ENCODE measurements at places on chromosomes 3 and 15. TPM values are rescaled to one million over a fixed set of nuclear protein-coding genes. Genes with fewer than 3 reads are reported as not detected.

ADAMTS7 gene
- total RNA-seq = 0.39 TPM

ABI3BP gene
- 10.6 TPM for total RNA-seq

CCR8 gene
- total RNA-seq = not detected

XCR1 gene
- not detected for total RNA-seq

ST8SIA2 gene
- total RNA-seq = not detected

DNA sequence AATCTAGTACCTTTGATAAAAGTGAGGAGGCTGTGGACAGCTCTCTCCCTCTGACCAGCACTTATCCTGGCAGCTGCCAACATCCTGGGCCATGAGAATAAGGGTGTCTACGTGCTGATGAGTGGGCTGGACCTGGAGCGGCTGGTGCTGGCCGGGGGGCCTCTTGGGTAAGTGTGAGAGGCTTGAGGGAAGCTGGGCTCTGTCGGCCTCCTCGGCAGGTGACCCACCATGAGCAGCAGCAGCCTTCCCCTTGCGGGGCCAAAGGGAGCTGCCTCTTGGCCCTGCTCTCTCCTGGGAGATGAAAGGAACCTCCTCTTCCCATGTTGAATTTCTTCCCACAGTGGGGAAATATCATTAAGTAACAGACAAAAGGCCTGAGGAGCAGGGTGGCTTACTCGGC is 9.2 kb downstream of the IVD start:
- H3K4me1 ChIP-seq = no peaks in the 10 kb centered on the region
- H3K36me3 ChIP-seq = peaks cover 24% of the 10 kb centered on the region
- no peak overlapping the region for H3K27ac ChIP-seq
- no peaks in the 10 kb centered on the region for H3K27me3 ChIP-seq
- DNase-seq = no peak

GRCh38 chr3:172467170-172467824 is 19.0 kb upstream of the GHSR start:
- no peaks in the 10 kb centered on the region for H3K27me3 ChIP-seq
- H3K27ac ChIP-seq = peak overlapping the region; percentile 20
- H3K4me3 ChIP-seq = peak overlapping the region; percentile 11
- DNase-seq = peak; percentile 9
- peaks cover 26% of the 10 kb centered on the region for H3K4me1 ChIP-seq
- no peaks in the 10 kb centered on the region for H3K36me3 ChIP-seq

DNA sequence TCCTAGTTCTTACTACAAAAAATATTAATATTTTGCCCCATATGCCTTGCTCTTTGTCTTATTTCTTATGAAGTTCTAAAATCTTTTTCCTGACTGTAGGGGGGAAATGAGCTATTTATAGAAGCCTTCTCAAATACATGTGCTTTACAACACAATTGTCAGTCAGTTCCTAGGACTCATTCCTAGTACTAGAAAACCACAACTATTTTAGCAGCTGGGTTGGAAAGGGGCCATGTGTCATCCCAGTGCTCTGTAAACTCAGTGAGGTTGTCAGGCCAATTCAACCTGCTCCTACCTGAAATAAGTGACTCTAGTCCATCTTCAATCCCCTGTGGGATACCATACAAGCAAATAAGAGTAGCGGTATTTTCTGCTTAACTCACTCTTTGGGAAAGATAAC is 153.8 kb downstream of the ULK4 start:
- H3K36me3 ChIP-seq = no peaks in the 10 kb centered on the region
- peak; percentile 58 for DNase-seq
- no peaks in the 10 kb centered on the region for H3K27me3 ChIP-seq
- peaks cover 12% of the 10 kb centered on the region for H3K4me1 ChIP-seq
- no peak overlapping the region for H3K4me3 ChIP-seq

DNA sequence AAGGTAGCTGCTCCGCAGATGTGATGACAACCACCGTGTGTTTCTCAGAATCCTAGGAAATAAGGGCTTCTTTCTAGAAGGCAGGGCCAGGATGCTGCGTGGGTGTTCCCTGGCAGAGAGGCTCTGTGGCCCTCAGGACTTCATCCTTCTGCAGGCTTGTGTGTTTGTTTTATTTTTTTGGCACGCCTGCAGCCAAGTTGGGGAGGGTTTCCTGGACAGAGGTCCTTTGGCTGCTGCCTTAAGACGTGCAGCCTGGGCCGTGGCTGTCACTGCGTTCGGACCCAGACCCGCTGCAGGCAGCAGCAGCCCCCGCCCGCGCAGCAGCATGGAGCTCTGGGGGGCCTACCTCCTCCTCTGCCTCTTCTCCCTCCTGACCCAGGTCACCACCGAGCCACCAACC is at the start of gene CLEC3B:
TSS of gene CLEC3B (plus strand) at position 266 of the 400 bp plus-strand sequence. CDS start at position 326, 60 bp downstream.
- H3K27me3 ChIP-seq = no peaks in the 10 kb centered on the region
- peaks cover 42% of the 10 kb centered on the region for H3K4me1 ChIP-seq
- no peaks in the 10 kb centered on the region for H3K36me3 ChIP-seq

- no peak for DNase-seq
- peaks cover 8% of the 10 kb centered on the region for H3K36me3 ChIP-seq
- H3K4me3 ChIP-seq = no peak overlapping the region
- no peak overlapping the region for H3K27ac ChIP-seq
- H3K4me1 ChIP-seq = peaks cover 67% of the 10 kb centered on the region
These were observed 82.9 kb downstream of the THBS1 start for GRCh38 chr15:39663704-39664250.

DNA sequence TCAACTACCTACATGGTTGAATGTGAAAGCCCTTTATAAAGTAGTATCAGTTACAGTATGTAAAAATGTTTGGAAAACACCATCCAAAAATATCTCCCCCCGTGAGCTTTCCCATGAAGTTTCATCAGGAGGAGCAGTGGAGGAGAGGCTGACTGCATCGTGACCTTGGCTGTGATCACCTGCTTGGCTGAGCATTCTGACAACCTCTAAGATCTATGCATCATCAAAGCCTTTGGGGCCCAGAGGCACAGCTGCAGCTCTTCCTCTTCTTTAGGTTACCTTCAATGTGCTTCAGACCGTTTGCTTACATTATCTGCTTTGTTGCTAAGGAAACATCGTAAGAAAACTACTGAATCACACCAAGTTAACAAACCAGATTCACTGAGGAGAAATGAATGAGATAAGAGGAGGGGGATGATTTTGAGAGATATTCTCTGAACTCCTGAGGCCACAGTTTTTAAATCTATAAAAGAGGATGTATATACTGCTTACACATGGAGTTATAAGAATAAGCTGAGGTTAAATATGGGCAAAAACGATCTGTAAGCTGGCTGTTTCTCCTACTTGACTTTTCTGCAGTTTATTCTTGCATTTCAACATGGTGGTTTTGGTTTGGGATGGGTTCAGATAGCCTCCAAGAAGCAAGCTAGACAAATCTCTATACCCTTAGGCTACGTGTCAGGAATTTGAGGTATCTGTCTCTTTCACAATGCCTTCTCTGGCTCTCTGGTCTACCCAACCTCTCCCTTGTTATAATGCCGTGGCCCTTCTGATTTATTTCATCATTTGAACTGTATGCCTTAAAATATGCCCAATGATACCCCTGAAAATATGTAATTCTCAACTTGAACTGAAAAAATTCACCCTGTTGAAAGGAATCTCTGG is 4.0 kb downstream of the GCSAM start:
- H3K27me3 ChIP-seq = no peaks in the 10 kb centered on the region
- H3K36me3 ChIP-seq = no peaks in the 10 kb centered on the region
- H3K4me1 ChIP-seq = peaks cover 41% of the 10 kb centered on the region
- H3K27ac ChIP-seq = peak overlapping the region; percentile 57
- DNase-seq = peak; percentile 66

GRCh38 chr15:39404767-39405181 is 176.1 kb upstream of the THBS1 start:
- H3K27me3 ChIP-seq = no peaks in the 10 kb centered on the region
- peak; percentile 99 for DNase-seq
- peak overlapping the region; percentile 96 for H3K27ac ChIP-seq
- H3K4me1 ChIP-seq = peaks cover 87% of the 10 kb centered on the region

DNA sequence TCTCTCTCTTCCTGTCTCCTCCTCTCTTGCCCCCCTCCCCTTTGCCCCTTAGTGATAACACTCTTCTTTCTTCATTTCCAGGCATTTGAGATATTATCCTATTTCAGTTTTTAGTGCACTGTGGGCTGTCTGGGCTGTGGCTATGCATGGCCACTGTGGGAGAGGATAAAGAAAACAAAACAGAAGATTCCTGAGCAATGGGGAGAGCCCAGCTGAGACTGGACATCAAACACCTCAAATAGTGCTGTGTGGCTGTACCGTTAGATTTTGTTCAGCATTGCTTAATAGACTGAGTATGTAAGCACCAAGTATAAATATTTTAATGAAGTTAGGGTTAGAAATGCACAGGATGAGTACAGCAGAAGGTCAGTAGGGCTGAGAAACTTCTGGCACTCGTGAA is 7.9 kb upstream of the GBE1 start:
- H3K4me1 ChIP-seq = peaks cover 9% of the 10 kb centered on the region
- H3K36me3 ChIP-seq = no peaks in the 10 kb centered on the region
- no peak for DNase-seq
- H3K27ac ChIP-seq = no peak overlapping the region

GRCh38 chr3:161695811-161696210 is 199.2 kb downstream of the OTOL1 start:
- no peaks in the 10 kb centered on the region for H3K36me3 ChIP-seq
- H3K4me3 ChIP-seq = no peak overlapping the region
- H3K27me3 ChIP-seq = no peaks in the 10 kb centered on the region
- no peak overlapping the region for H3K27ac ChIP-seq
- no peaks in the 10 kb centered on the region for H3K4me1 ChIP-seq
- no peak for DNase-seq

GRCh38 chr3:134651347-134652041 is 672 bp upstream of the KY start:
- peak overlapping the region; percentile 86 for H3K4me3 ChIP-seq
- H3K27ac ChIP-seq = no peak overlapping the region
- DNase-seq = peak; percentile 15
- peaks cover 5% of the 10 kb centered on the region for H3K27me3 ChIP-seq
- peaks cover 22% of the 10 kb centered on the region for H3K4me1 ChIP-seq

DNA sequence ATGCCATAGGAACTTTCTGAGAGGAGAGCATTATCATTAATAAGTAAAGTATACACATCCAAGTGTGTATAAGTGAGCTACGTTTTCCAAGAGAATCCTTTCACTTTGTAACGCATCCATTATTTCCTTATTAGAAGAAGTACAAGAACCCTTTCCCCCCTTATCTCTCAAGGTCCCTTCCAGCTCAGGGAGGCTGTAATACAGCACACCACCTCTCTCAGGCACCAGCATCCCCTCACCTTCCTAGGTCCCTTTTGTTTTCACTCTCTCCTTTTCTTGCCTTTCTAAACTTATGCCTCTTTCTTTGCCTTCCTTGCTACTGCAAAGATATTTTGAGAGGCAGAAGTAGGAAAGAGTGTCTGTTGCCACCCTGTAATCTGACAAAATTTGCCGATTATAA is 446.0 kb downstream of the GRM7 start:
- H3K27ac ChIP-seq = no peak overlapping the region
- no peak for DNase-seq
- peaks cover 4% of the 10 kb centered on the region for H3K36me3 ChIP-seq
- H3K4me3 ChIP-seq = no peak overlapping the region
- H3K4me1 ChIP-seq = no peaks in the 10 kb centered on the region
- H3K27me3 ChIP-seq = no peaks in the 10 kb centered on the region

DNA sequence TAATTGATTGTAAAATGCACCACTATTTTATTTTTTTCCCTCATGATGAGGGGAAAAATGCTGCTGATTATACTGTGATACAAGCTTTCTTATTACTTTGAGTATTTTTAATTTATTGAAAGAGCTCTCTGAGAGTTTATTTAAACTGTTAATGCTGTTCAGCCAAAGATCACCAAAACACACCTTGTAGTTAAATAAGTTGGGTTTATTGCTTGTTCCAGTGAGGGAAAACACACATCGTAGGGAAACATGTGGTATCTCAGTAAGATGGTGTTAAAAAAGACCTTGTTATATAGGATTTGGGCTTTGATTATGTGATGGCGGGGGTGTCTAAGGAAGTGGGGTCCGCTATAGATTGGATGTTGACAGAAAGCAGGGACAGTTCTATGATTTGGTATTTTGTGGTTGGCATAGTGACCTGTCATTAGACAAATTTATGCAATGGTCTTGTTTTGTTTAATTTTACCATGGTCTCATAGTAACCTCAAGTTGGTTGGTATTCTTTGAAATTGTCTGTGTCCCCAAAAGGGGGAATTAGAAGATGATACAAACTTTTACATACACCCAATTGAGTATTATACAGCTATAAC is 11.1 kb downstream of the HACD3 start:
- no peaks in the 10 kb centered on the region for H3K27me3 ChIP-seq
- H3K36me3 ChIP-seq = no peaks in the 10 kb centered on the region
- DNase-seq = no peak
- peaks cover 6% of the 10 kb centered on the region for H3K4me1 ChIP-seq

- no peak overlapping the region for H3K27ac ChIP-seq
- H3K27me3 ChIP-seq = no peaks in the 10 kb centered on the region
- no peaks in the 10 kb centered on the region for H3K4me1 ChIP-seq
- DNase-seq = no peak
These were observed 559.0 kb downstream of the PDCD6IP start for GRCh38 chr3:34357461-34357860.

- H3K27ac ChIP-seq = no peak overlapping the region
- H3K36me3 ChIP-seq = no peaks in the 10 kb centered on the region
- peaks cover 33% of the 10 kb centered on the region for H3K27me3 ChIP-seq
- H3K4me3 ChIP-seq = no peak overlapping the region
These were observed 128.4 kb upstream of the RAD18 start for GRCh38 chr3:9091486-9092235.

GRCh38 chr3:71384388-71384787 is 199.1 kb downstream of the FOXP1 start:
- H3K27me3 ChIP-seq = peaks cover 2% of the 10 kb centered on the region
- H3K27ac ChIP-seq = peak overlapping the region; percentile 10
- H3K4me1 ChIP-seq = peaks cover 20% of the 10 kb centered on the region
- no peak for DNase-seq

Measured in HFFc6 (cell line).